CD4-positive, alpha-beta T cell treated with Interleukin-10 for 1 hour (primary cell): ENCODE measurements at places on chromosomes 2 and 18.

GRCh38 chr2:150620855-150621254 lies 133.4 kb upstream of the RND3 start:
- no peak for DNase-seq

- DNase-seq = no peak
Measured at GRCh38 chr2:119025762-119026351, 83.9 kb downstream of the MARCO start.

- DNase-seq = no peak
Measured at GRCh38 chr2:119679526-119679837, 481 bp downstream of the TMEM177 start.

- no peak for DNase-seq
Measured at GRCh38 chr2:173590276-173590861, 235.7 kb downstream of the CDCA7 start.

DNA sequence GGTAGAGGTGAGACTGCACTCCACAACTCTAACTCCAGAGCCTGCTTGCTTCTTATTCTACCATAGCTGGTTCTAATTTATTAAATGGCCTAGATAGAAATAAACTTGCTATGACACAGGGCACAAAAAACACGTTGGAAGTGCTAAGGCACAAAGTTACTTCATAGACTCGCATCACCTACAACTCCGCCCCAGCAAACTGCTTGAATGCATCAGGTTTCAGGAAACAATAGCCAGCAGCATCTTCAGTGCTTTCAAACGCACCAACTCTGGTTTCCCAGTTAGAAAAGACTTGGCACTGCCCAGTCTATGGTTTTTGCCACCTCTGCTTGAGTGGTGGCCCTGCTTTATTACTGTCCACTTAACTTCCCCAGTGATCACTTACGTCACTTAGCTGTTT lies 142.6 kb downstream of the RIF1 start:
- DNase-seq = no peak

DNA sequence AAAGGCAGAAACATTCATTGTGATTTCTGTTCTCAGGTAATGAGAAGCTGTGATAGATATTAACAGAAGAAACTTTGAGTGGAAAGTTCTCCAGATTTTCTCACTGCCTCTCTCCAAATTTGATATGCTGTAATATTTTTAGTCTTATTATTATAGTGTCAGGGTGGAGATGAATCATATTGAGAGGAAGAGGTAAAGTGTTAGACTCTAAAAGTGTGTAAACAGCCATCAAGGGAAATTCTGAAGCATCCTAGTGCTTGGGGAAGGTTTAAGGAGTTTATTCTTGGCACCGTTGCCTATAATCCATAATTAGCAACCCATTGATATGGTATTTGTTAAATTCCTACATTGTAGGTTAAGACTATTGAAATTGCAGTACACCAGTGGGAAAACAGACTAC lies 104.7 kb upstream of the NABP1 start:
- no peak for DNase-seq
